ENCODE measurements at places on chromosomes 5 and 9.

DNA sequence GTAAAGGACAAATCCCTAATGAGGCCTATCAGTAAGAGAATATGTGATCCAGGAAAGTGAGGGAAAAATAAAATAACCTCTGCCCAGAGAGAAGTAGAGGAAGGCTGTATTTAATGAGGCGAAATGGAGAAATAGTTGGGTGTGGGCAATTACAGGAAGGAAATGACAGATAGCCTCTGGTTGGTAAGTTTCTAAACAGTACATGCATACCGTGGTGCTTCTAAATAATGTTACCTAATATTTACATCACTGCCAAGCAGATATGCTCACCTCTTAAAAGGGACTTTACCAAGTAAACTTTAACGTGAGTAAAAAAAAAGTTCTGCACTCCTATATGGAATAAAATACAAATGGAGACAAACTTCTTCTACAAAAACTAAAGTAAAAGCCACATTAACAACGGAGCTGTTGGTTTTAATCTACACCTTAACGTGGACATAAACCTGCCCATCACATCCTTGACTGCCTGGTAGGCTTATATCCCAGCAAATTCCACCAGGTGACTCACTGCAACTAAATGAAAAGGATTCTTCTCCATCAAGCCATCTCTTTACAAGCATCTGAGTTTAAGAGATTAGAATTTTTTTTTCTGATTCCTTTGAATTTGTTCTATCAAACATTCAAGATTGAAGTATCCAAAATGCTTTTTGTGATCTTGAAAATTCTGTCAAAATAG lies 12.4 kb downstream of the NFIL3 start:
- DNase-seq, result no peak

DNA sequence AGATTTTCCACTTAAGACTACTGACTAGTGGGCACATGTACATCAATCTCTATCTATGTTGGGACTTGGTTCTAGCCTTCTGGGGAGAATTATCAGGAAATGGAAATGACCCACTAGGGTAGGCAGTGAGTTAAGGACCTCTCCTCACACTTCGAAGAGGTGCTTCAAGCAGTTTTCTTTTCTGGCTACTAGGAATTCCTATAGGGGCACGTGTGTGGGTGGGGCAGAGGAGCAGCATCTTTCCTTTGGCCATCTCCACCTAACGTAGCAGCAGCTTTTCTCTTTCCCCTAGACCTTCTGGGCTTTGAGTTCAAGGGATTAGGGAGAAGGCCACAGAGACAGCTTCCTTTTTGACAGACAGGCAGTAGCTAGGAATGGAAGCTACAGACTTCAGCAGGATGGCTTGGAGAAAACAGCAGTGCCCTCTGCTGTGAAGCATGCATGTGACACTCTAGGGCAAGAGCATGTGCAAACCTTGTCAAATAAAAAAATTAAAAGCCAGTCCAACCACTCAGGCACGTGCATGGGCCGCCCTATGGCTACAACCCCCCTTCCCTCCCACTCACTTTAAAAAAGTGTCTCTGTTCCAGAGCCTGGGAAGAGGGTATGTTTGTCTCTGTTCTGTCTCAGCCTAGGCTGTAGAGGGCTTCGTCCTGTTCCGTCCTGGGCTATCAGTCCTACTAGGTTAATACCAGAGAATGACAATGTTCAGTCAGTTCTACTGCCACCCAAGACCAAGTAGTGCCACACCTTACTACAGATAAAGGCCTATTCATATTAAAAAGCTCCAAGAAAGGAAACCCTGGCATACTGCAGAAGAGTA lies 8.7 kb upstream of the GFRA3 start:
- no peak for DNase-seq

GRCh38 chr5:151449839-151450238 lies 2.4 kb downstream of the SLC36A1 start:
- DNase-seq, result no peak

GRCh38 chr5:126808521-126808988 lies 31.6 kb downstream of the LMNB1 start:
- DNase-seq, result no peak

DNA sequence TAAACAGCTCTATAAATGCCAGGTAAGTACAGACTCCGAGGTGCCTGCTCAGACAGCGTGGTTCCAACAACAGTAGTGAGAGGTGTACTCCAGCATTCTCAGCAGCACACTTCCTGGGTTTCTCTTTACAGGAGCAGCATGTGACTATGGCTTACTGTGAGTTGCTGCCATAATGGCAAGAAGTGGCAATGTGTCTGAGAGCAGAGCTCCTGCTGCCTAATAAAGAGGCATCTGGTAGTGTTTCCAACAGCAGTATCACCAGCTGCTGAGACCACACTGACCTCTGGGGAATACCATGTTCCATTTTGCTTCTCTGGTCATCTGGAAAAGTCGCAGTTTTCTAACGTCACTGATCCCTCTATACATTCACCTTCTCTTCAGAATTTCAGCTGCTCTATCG lies 398.2 kb downstream of the SLCO4C1 start:
- DNase-seq, result no peak

- no peak for DNase-seq
These were observed 781 bp downstream of the NRG2 start for GRCh38 chr5:140042393-140042642.

GRCh38 chr5:1349246-1349645 lies 4.3 kb upstream of the CLPTM1L start:
- DNase-seq, result no peak

DNA sequence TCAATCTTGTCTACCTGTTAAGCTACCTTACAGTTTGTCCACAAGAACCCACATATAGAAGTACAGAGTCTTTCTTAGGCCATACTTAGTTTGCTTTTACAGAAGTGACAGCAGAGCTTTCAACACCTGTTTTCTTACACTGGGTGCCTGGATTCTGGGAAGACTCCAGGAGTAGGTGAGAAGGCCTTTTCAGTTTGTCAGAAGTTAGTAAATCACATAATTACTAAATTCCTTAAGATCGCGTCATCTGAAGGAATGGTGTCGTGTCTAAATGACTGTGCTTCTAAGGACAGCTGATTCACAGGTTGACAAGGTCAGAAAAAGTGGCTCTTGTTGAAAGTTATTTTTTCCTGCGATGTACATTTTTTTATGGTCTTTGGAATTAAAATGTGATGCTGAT lies 97.0 kb upstream of the FAM120A start:
- DNase-seq, result no peak

GRCh38 chr5:44809215-44809955 lies 638 bp downstream of the MRPS30 start:
- DNase-seq, result peak; percentile 6

- no peak for DNase-seq
These were observed 39.8 kb upstream of the NEK6 start for GRCh38 chr9:124217836-124218437.

DNA sequence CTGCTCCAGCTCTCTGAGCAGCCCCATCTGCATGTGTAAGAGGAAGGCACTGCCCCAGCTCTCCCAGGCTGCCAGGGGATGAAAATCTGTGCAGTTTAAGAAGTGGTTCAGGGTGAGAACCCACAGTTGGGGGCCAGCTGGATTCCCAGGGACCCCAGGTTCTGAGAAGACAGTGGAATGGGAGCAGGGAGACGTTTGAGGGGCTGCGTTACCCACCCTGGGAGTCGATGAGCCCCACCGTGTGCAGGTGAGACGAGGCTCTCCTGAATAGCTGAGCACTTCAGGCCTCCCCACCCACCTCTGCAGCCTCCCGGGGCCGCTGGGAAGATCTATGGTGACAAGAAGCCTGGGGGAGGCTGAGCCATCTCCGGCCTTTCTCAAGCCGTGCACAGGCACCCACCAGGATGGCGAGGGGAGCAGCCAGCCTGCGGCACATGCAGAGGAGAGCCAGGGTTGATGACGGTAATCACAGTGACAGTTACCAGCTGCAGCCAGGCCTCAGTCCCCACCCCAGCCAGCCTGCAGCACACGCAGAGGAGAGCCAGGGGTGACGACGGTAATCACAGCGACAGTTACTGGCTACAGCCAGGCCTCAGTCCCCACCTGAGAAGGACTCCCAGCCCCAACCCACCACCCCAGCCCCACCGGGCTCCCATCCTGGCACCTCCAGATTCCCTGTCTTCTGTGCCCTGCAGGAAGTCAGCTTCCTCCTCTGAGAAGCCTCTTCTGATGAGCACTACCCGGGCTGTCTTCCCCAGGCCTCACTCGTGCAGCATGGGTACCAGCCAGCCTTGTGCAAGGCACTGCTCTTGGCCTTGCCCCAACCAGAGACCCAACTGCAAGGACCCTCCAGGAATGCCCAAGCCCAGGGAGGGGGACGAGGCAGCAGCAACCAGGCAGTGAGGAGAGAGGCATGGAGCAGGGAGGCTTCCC lies 150.8 kb upstream of the PPP1R26 start:
- no peak for DNase-seq

GRCh38 chr9:126722252-126722921 lies 82.5 kb upstream of the ZBTB43 start:
- DNase-seq, result peak; percentile 87

DNA sequence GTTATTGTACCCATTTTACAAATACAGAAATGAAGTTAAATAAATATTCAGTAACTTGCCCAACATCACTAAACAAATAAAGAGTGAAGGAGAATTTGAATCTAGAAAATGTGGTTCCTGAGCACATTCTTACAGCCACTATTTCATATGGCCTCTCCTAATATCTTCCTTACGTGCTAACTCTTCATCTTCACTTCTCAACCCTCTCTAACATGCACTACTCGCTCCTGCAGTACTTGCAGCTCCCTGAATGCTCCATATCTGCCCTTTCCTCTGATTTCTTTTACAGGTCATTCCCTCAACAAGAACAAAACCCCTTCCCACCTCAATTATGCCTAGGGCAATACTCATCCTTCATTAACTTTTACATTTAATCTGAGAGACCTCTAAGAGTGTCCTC lies 711.5 kb downstream of the CETN3 start:
- DNase-seq, result no peak

DNA sequence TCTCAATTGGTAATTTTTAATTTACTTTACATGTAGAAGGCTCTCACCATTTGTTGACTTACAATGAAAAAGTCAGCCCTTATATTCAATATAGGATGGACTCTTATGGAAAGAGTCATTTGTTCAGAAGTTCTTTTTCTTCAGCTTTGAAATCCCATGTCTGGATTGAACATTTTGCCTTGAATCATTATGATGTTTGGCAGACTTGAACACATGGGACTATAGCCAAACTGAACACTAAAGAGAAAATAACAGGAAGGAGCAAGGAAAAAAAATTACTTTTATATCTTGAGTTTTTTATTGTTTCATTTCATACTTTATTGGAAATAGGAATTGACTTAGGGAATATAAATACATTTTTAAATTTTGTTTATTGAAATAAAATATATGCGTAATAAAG lies 1503.0 kb downstream of the EFNA5 start:
- no peak for DNase-seq

DNA sequence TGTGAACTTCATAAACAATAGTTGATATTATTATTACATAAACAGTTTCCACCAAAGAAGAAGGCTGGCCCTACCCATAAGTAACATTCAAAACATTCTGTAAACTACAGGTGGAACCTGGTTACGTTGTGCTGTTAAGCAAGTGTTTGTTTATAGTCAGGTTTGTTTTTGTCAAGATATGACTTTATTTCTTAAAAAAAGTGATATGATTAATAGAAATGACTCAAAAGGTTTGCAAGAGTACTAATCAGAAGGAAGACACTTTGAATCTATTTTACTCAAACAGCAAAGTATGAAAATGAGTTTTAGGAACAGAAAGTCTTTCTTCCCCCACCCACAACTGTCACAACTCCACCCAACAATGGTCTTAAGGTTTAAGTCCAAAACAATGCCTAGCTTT lies 220.8 kb downstream of the PLK2 start:
- DNase-seq, result no peak

GRCh38 chr5:125896368-125896767 lies 526.8 kb upstream of the GRAMD2B start:
- DNase-seq, result no peak

- no peak for DNase-seq
These were observed 330.9 kb downstream of the CTNND2 start for GRCh38 chr5:11573140-11573992.

- DNase-seq, result peak; percentile 17
These were observed 621 bp downstream of the NR6A1 start for GRCh38 chr9:124770359-124771020.

GRCh38 chr9:63817622-63818518 lies 1467.1 kb downstream of the FOXD4L5 start:
- DNase-seq, result peak; percentile 39

- no peak for DNase-seq
These were observed 1.4 kb downstream of the CEP120 start for GRCh38 chr5:123421773-123422172.

DNA sequence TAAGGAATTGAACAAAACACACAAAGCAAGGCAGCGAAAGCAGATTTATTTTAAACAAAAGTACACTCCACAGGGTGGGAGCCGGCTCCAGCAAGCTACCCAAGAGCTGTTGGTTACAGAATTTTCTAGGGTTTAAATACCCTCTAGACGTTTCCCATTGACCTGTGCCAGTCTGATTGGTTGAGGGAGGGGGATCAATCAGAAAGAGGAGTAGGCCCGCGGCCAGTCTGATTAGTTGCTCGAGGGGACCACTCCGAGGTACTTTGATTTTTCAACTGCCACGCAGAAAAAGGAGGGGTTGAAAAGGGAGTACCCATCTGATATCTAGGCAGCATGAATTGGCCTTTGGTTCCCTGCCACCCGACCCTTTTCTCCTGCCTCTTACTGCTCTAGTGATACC lies 998 bp downstream of the SRP19 start:
- no peak for DNase-seq

GRCh38 chr5:54778783-54779182 lies 206.6 kb downstream of the ESM1 start:
- no peak for DNase-seq

DNA sequence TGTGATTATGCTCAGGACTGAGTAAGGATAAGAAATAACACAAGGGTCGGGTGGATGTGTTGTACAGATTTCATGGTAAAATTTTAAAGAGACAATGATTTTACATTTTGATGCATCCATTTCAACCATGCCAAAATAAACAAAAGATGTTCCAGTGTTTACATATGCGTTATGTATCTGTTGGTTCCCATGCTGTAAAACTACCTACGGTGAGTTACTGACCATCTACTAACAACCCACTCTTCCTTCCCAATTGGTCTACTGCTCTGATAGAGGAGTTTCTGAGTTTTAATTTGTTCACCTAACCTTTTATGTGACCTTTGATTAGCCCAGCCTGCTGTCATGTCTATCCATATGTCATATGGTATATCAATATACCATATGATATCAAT lies 1697.1 kb downstream of the MAT2B start:
- DNase-seq, result no peak

- no peak for DNase-seq
These were observed 743.1 kb upstream of the ARRDC3 start for GRCh38 chr5:92126182-92126581.

- DNase-seq, result no peak
These were observed 10.9 kb downstream of the RIC1 start for GRCh38 chr9:5639816-5640215.

- no peak for DNase-seq
These were observed 197.8 kb downstream of the AUH start for GRCh38 chr9:91163773-91164471.

- no peak for DNase-seq
These were observed 14.0 kb downstream of the TNC start for GRCh38 chr9:115103746-115104477.

GRCh38 chr5:61322738-61323725 lies 9.0 kb upstream of the ZSWIM6 start:
- no peak for DNase-seq

- no peak for DNase-seq
These were observed 310.7 kb downstream of the PJA2 start for GRCh38 chr5:109099081-109099480.
